ENCODE measurements at places on chromosomes 4 and X.

DNA sequence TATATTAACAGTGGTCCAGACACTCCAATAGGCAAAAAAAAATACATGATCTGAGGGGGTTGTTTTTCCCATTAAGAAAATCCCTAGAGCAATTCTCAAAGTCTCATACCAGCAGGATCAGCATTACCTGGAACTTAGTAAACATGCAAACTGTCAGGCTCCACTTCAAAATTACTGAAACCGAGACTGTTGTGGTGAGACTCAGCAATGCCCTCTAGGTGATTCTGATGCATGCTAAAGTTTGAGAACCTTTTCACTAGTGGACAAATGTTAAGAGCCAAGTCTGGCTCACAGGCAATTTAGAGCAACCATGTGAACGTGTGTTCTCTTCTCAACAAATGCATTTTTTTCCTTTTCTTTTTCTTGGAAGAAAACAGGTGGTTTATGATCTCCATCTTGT is 30.2 kb downstream of the NEK1 start:
- DNase-seq = no peak

- no peak for DNase-seq
These were observed 149.3 kb upstream of the GYPA start for GRCh38 chr4:144289667-144290428.

DNA sequence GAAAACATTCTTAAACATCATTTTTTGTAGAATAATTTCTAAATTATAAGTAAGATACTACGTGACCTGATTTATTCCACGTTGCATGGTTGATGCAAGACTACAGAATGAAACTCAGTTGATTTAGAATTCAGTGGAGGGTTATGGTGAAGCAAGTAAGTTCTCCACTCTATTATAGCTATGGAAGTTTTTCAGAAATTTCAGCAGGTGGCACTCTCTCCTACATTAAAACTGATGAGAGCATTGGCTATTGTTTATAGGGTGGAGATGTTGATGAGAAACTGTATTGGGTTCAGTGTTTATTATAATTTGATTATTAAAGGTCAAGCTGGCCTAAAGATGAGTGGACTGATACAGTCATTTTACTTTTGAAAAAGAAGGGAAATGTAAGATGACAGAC is 88.0 kb downstream of the FNIP2 start:
- no peak for DNase-seq

GRCh38 chr4:178693816-178694215 is 1251.6 kb upstream of the AGA start:
- no peak for DNase-seq

DNA sequence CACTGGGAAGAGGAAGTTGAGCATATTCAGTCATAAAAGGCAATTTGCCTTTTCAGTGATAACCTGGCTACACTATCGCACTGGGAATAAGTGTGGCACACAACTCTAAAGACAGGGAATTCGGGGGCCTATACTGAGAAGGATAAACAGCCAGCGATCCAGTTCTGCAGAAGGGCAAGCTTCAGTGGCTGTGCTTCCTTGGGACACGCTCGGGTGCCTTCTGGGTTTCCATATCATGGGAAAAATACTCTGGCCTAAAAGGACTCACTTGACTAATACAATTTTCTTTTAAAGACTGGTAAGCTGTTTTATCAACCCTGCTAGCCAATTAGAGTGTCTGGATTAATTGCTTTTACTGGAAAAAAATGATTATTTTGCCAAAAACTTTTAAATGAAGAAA is 58.5 kb downstream of the TENM3 start:
- DNase-seq = no peak

DNA sequence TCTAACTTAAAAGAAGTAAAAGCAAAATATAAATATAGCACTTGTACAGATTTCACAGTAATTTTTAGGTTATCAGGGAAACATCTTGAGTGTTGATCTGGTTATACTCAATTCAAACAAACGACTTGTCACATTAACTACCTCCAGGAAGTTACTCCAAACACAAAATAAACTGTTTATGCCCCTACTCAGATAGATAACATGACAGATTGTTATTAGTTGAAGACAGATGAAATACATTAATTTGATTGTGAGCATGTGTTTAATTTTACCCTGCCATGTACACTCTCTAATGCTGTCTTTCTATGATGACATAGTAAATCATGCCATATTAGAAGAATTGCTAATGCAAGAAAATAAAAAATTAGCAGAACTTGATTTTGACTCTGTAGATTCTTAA is 88.0 kb downstream of the RAB28 start:
- no peak for DNase-seq

GRCh38 chr4:77235289-77235854 is 78.4 kb downstream of the CCNG2 start:
- no peak for DNase-seq

DNA sequence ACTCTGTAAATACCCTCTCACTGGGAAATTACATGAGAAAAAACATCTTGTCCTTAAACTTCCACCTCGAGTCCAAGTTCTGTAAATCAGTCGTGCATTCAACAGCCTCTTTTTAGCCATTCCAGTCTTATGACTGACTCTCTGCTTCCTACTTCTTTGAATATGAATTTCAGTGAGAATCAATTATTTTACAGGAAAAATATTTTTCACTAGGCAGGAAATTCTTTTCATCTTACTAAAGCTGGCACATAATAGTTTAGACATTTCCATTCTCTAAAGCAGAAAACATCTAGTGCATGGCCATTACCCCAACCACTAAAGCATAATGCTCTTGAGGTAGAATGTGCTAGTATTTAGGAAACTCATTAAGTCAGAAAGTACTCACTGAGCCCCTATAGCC is 565.7 kb upstream of the FAT1 start:
- no peak for DNase-seq

GRCh38 chr4:172362569-172362968 is 549.4 kb downstream of the GALNTL6 start:
- DNase-seq = no peak

DNA sequence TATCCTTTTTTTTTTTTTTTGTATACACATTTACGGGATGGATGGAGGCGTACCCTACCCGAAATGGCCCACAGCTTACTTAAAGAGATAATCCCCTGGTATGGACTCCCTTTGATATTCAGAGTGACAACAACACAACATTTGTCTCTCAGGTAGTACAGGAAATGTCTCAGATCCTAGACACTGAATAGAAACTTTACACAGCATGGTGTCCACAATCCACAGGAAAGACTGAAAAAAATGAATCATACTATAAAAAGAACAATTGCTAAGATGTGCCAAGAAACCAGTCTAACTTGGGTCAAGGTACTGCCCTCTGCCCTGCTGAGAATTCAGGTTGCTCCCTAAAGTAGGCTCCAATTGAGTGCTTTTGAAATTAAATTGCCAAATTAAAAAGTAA is 100.8 kb upstream of the LANCL3 start:
- DNase-seq = no peak

- no peak for DNase-seq
These were observed 63.7 kb upstream of the RPL34 start for GRCh38 chr4:108556588-108557200.

GRCh38 chrX:125954236-125954635 is 211.9 kb downstream of the DCAF12L2 start:
- DNase-seq = no peak

DNA sequence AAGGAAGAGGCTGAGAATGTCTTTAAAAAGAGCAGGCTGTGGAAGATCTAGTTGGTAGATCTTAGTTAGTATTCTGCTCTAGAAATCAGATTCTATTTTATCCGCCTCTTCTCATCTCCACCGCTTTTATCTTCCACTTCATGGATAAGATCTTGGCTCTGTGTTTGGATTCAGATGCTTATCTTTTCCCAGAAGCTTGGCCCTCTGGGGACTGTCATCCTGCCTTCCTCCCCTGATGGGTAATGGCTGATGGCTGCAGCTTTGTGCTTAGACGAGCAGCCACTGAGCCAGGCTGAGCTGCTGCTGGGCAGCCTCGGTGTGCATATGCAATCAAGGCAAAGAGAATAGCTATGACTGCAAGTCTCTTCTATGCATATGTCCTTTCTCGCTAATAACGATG is 23.5 kb downstream of the TRIML1 start:
- DNase-seq = no peak

- DNase-seq = peak; percentile 12
These were observed 515.1 kb upstream of the ZFP42 start for GRCh38 chr4:187480146-187481145.

DNA sequence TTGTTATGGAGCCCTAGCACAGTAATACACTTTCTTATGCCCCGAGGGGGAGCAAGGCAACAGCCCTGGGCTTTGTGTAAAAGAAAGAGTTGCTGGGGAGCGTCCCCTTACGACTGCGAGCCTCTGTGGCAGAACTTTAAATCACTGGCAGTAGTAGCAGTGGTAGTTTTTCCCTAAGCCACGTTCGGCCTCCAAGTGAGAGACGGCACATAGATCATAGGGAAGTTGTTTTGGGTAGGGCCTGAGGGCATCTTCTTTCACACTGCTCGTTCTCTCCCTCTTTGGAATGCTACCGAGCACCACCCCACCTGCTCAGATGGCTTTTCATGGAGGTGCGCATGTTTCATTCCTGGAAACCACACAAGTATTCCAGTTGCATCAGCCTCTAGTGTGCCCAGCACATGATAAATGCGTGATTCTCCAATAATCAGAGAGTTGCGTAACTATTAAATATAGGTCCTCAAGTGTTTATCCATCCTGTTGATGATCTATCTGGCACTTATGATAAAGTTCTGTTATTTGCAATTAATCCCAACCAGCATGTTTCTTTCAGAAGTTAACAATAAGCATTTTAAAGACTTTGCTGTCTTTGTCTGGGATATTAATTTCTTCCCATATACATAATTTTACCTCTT is 7.0 kb upstream of the SYNPO2 start:
- no peak for DNase-seq

- DNase-seq = no peak
These were observed 79.6 kb downstream of the COMMD8 start for GRCh38 chr4:47383829-47384427.

GRCh38 chrX:54776061-54776460 is 22.0 kb downstream of the ITIH6 start:
- no peak for DNase-seq

DNA sequence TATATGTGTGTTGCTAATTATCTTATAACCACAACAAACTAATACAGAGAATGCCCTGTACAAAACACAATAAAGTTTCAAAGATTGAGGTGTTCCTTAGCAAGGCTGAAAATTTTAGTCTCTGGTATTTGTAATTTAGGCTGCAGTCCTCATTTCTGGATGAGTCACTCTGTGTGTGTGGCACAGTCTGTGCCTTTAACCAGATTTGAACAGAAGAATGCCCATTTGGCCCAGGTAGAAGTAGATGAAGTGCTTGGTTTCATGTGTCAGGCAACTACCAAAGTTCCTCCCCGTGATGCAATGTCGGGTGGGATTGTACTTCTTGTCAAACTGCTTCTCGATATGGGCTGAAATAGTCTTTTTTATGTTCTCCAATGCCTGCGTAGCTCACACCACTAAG is 91.6 kb upstream of the H2AZ1 start:
- DNase-seq = no peak

GRCh38 chr4:41644288-41644914 is 104.1 kb downstream of the PHOX2B start:
- no peak for DNase-seq
